ENCODE measurements at places on chromosomes 5 and 9.

DNA sequence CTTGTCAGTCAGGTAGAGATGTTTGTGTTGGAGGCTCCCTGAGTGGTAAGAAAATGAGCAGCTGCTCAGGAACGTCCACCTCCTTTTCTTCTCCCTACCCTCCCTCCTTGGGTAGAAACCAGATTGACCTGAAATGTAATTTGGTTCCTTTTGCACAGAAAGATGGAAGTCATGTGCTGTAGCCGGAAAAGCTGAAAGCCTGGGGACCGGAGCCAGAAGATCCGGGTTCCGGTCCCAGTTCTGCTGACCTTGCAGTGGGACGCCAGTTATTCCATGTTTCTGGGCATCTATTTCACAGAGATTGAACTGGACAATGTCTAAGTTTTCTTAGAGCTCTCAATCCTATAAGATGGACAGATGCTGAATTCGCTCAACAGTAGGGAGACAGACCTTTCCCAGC lies 40.1 kb downstream of the SLC36A1 start:
- no peak for DNase-seq

- no peak for DNase-seq
These were observed 557.3 kb upstream of the SEMA6A start for GRCh38 chr5:117131876-117132275.

GRCh38 chr9:113674436-113674835 lies 201.7 kb upstream of the ZNF618 start:
- DNase-seq = no peak

GRCh38 chr5:99369797-99370593 lies 441.2 kb upstream of the CHD1 start:
- no peak for DNase-seq

- DNase-seq = peak; percentile 99
These were observed 73.8 kb downstream of the DAB2IP start for GRCh38 chr9:121725008-121725775.

DNA sequence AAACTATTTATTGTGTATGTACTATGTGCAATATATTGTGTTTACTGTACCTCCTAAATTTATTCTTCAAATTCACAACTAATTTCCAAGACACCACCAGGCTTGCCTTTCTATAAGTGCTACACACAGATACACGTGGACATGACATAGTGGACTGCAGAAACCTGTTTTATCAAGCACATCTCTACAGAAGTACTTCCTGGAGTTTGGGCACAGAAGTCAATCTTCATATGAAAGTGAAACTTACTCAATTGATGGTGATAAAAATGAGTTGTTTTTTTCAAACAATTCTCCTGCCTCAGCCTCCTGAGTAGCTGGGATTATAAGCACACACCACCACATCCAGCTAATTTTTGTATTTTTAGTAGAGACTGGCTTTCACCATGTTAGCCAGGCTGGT lies 57.6 kb downstream of the NLN start:
- no peak for DNase-seq

- no peak for DNase-seq
These were observed 69.4 kb downstream of the TLE1 start for GRCh38 chr9:81620002-81620390.

DNA sequence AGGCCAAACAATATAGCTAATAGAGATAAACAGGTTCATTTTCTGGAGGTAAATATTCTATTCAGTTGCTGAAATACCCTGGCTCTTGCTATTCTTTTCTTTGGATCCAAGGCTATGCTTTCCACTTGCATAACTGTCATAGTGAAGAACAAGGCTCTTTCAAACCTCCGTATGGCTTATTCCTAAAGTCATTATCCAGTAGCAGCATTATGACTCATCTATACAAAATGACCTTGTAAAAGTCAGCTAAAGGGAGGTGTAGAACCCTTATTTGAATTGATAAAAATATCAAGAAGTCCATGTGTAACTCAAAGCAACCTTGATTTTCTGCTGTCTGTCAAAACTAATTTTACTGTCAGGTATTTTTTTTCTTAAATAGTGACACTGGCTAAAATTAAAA lies 447.8 kb downstream of the PLK2 start:
- DNase-seq = no peak

- DNase-seq = no peak
These were observed 561.1 kb downstream of the MTRR start for GRCh38 chr5:8429778-8430758.

DNA sequence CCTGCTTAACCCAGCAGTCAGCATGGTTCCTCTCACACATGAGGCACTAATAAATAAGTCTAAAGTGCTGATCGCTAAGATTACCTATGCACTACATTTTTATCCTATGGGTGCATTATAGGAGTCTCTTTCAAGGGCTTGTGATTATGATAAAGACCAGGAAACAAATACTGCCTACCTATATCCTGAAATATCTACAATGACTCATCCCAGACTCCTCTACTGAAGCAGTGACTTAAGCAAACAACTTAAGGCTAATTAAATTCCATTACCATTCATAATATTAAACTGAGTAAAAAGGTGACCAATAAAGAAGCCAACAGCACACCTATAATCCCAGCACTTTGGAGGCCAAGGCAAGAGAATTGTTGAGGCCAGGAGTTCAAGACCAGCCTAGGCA lies 338.4 kb downstream of the DNAH5 start:
- DNase-seq = no peak

GRCh38 chr9:34862043-34862442 lies 96.0 kb upstream of the PHF24 start:
- DNase-seq = no peak

DNA sequence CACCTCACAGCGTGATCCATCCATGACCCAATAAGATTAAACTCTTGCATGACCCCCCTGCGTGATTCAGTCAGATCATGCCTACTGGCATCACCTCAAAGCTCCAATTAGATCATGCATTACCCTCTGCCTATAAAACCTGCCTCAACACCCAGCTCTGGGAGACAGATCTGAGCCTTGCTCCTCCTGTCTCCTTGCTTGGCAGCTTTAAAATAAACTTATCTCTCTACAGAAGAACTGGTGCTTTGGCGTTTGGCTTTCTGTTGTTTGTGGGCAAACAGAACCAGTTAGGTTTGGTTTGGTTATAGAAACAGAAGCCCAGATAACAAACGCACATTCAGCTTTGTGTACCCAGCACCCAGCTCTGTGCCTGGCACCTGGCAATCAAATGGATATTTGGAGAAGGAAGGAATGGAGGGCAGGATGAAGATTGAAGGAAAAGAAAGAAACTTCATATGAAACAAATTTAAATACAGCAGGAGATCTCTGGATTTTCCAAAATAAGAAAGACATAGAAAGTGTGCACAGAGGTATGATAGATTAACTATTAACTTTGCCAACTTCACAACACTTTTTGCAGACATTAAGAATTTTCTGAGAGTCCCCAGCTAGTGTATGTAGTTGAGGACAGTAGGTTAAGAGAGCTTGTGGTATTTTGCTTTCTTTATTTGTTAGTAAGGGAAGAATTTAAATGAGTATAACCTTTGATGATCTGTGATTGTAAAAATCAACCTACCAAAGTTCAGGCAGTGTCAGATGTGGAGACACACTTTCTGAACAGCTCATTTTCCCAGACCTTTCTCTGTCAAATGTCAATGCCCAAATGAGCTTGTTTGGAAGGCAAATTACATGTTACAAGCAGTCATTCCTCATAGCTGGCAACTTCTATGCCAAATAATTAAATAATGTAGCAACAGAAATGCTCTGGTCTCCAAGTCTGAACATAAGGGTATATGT lies 102.1 kb upstream of the ASTN2 start:
- no peak for DNase-seq

DNA sequence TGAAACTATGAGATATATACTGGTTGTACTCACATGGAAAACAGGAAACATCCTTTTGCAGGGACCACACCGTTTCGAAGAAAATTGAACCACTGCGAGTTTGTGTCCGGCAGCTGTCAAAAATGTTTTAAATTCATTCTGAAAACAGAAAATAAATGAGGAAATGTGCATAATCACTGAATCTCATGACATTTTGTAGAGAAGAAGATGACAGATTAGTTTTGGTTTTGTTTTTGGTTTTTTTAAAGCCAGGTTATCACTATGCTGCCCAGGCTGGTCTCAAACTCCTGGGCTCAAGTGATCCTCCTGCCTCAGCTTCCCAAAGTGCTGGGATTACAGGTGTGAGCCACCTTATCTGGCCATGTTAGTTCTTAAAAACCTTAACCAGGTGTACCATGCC lies 3.5 kb downstream of the TXNDC8 start:
- no peak for DNase-seq

DNA sequence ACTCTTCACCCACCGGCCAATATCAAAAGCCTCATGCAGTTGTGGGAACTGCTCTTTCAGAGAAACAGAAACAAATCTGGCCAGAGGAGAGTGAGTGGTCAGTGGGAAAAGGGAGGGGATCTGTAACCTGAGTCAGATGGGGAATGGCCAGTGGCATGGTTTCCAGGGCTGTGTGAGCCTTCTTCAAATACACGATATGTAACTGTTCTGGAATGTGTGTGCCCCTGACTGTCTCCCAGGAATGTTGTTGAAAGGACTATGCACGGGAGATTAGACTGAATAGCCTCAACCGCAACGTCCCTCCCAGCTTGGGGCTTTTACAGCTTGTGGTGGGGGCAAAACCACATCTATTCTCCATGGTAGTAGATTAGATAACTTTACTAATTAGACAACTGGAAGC lies 60.8 kb downstream of the SH3TC2 start:
- DNase-seq = peak; percentile 88

DNA sequence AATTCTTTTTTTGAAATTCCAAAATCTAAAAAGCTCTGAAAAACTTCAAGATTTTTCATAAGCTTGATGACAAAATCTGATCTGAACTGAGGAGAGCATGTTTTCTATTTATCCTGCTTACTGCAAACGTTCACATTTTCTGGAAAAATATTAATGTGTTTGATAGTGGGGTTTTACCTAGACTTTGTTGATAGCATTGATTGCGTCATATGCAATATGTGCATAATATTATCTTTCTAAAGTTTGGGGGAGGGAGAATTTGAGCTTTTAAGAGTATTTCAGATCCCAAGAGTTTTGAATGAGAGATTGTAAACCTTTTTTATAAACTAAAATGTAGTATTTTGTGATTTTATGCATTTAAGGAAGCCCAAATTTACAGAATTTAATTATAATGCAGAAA lies 62.8 kb upstream of the CDH6 start:
- no peak for DNase-seq

GRCh38 chr5:148855249-148856008 lies 29.0 kb downstream of the ADRB2 start:
- peak; percentile 65 for DNase-seq

GRCh38 chr5:109740966-109741365 lies 51.2 kb downstream of the MAN2A1 start:
- no peak for DNase-seq

- DNase-seq = no peak
These were observed 270.2 kb downstream of the TMEM167A start for GRCh38 chr5:82807021-82807420.

GRCh38 chr9:112094948-112095681 lies 80.0 kb downstream of the SUSD1 start:
- no peak for DNase-seq

DNA sequence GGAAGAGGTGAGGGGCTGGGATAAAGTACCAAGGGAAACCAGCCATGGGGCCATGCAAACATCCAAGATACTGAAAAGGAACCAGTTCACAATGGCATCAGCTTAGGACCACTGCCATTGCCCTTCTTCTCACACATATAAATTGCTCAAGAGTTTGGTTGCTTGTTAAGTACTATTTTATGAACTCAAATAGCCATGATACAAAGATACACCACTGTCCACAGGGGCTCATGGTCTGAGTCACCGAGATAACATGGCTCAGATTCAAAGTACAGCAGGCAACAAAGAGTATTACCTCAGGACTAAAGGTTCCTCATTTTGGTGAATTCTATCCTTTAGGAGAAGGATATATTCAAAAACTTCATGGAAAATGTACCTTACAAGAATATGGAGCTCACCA lies 55.6 kb downstream of the FANCC start:
- no peak for DNase-seq

DNA sequence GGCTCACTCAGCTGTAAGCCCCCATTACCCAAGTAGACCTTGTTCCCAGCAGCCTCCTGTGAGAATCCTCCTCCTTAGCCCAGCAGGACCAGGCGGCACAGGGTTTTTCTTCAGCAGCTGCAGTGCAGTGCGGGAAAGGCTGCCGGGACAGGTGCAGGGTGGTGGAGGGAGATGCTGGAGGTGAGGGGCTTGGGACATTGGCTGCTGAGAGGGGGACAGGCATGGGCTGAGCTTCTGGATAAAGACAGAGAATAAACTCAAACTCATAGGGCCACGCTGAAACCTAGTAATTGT lies 174.7 kb downstream of the CACNA1B start:
- DNase-seq = no peak

GRCh38 chr5:179158556-179158955 lies 98.4 kb downstream of the ZNF354C start:
- no peak for DNase-seq

DNA sequence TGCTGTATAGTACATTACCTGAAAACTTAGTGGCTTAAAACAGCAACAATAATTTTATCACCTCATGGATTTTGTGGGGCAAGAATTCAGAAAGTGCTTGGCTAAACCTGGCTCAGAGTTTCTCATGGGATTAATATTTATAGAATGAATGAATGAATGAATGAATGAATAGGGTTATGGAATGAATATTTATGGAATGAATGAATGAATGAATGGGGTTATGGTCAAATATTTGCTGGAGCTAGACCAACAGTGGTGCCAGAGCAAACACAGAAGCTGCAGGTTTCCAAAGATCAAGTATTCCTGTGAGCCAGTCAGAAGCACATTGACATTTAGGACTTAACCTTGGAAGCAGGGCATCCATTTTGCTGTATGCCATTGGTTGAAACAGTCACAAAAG lies 35.7 kb downstream of the PLPPR1 start:
- DNase-seq = no peak

DNA sequence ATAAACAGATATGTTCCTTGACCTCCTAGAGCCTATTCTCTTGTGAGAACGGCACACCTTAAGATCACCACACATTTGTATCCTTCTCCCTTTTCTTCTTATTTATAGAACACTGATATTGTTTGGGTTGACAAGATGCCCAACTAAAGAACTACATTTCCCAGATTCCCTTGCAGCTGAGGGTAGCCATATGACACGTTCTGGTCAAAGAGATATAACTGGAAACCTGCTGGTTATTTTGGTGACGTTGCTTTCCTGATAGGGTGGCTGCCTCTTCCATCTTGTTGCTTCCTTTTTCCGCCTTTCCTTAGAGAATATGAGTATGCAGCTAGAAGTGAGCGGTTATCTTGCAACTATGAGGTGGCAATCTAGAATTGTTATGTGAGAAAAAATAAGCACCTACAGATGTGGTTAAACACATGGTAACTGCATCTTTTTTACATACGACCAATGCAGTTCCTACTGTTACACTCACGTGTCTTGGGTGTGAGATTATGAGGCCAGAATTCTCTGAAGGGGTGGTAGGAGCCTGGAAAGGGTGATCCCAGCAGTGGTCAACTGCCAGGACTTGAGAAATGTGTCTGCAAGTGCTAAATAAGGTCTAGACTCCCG lies 72.9 kb downstream of the SEC61B start:
- DNase-seq = no peak
